CD4-positive, alpha-beta T cell treated with Interleukin-2 at 100 ng/mL for 4 hours (primary cell): ENCODE measurements at places on chromosomes 3 and 15.

GRCh38 chr15:91186904-91187656 is 87.0 kb downstream of the SV2B start:
- DNase-seq: no peak

GRCh38 chr3:18016366-18016765 is 273.9 kb upstream of the TBC1D5 start:
- DNase-seq: no peak

GRCh38 chr3:37741644-37742043 is 120.0 kb upstream of the CTDSPL start:
- no peak for DNase-seq

DNA sequence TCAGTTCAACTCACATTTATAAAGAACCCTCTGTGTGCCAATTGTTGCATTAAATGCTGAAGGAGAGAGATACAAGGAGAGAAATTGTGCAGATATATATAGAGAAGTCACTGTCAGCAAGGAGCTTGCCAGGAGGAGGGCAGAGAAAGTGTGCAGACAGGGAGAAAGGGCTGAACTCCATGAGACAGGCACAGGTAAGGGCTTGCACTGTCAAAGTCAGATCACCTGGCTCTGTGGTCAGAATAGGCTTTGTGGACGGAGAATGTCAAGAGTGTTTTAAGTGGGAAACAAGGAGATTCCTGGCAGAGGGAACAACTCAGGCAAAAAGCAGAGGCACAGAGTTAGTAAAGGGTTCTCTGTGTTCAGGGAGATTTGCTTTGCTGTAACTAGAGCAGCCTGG is 303.0 kb upstream of the TPRG1 start:
- DNase-seq: no peak

DNA sequence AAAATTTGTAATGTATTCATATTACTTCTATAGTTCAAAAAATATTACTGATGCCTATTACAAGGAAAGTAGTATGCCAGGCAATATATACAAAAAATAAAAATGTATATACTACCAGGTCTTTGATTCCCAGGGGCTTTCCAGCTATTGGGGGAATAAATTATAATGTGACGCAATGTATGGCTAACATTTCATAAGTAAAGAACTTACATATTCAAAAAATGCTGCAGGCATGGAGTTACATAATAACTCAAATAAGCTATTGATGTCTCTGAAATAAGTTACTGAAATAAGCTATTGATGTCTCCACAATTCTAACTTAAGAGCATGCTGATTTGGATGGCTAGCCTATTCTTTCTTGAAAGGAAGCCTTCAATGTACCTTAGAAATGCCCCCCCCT is 30.2 kb downstream of the MCCC1 start:
- DNase-seq: no peak

- DNase-seq: no peak
Observed at GRCh38 chr15:71182522-71182921, 67.3 kb downstream of the THSD4 start.

GRCh38 chr3:133891662-133892378 is 3.9 kb downstream of the RAB6B start:
- no peak for DNase-seq

- DNase-seq: no peak
Observed at GRCh38 chr3:105948101-105948500, 79.3 kb upstream of the CBLB start.

DNA sequence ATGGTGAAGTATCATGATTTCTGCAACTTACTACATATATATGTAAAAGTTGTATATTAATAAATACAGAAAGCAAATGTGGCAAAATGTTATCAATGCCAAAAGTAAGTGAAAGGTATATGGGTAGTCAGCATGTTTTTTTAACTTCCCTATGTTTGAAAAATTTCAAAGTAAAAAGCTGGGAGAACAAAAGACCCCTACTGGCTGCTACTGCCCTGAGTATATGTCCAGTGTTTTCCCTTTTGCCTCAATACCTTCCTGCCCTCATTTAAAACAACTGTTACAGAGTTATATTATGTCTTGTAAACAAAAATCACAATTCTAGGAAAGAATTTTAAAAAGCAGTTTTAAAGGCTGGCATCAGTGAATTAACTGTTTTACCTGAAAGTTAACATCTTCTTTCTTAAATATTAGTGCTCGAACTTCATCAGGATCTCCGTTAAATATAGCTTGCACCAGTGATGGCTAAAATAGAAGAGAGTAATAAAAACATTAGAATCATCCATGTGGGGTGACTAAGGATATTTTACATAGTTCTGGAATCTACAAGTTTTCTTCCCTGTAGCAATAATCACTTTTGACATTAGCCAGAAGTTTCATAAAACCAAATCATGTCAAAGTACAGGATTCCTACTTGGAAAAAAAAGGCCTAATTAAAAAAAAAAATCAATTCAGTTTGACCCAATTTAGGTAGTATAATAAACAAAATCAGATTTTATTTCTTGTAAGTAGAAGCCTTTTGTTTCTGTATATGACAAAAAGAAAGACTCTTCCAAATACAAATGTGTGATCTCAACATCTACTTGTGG is 2.7 kb downstream of the ANKRD28 start:
- no peak for DNase-seq

DNA sequence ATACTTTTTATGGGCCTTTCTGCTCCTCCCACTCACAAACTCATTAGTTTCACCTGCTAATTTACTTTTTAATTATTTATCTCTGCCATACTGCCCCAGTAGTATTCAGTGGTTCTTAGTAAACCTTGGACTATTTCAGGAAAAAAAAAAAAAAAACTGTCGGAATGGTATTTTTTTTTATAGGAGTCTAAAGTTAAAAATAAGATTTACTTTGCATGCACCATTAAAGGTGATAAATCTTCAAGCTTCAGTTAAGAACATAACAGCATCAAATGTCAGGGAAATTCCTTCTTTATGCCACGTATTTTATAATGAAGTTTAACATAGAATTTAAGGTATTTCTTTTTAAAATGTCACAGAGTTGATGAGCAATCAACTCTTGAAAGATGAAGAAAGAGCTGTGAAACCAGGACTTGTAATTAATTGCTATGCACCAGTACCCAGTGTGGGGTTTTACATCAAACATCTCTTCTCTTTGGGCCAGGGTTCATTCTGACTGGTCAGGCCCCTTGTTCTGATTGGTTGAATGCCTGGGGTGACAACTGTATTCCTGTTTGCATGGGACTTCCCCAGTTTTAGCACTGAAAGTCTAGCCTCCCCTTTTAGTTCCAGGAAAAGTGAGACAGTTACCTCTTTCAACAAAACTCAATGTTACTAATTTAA is 40.3 kb upstream of the PTPRG start:
- no peak for DNase-seq

- no peak for DNase-seq
Observed at GRCh38 chr3:264394-265156, 68.0 kb downstream of the CHL1 start.

- DNase-seq: no peak
Observed at GRCh38 chr15:48719668-48720067, 74.2 kb upstream of the FBN1 start.

GRCh38 chr15:66356077-66356358 is 467 bp downstream of the TIPIN start:
- DNase-seq: no peak

DNA sequence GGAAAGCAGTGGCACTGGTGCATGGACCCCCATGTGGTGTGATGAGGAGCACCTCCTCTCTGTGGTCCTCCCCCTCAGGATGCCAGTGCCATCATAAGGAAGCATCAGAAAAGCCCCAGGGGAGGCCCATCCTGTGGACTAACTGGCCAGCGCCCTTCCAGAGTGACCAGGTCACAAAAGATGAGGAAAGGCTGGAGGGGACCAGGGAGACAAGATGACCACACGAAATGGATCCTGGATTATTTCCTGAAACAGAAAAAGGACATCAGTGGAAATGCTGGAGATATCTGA is 56.4 kb downstream of the TPRA1 start:
- no peak for DNase-seq

DNA sequence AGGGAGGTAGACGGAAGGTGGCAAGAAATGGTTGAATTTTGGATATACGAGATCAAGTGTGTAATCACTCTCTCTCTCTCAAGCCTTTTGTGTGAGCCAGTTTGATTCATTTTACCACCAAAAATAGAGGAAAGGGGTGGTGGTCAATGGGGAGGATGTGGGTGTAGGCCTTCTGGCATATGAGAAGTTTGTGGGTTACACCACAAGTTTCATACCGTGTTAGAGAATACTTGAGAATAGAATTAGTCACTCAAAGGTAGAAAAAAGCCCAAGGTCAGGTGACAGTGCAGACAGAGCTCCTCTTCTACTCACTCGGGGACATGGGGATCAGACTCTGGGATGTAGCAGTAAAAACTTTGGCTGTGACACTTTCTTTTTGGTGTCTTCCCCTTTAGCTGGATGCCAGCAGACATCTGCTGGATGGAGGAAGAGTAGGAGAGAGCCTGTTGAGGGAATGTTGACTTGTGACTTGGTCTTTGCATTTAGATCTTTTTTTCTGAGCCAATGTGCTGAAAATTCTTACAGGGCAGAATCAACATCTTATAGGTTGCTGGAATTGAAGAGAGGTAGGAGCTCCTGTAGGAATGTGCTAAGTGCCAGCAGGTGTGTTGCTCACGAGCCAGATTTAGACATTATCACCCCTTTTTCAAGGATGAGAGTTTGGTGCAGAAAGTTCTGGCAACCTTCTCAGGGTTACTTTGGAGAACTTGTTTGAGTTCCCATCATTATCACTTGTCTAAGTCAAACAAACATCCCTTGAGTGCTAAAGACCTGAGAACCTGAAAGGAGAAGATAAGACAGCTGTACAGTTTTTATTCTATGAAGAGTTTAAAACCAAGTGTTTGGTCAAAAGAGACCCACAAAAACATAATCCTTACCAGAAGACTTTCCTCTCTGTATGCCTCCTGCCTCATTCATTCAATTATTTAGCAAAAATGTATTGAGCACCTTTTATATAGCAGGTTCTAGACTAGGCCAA is 43.9 kb upstream of the RYK start:
- DNase-seq: peak; percentile 71

- DNase-seq: no peak
Observed at GRCh38 chr3:124413989-124414598, 316.2 kb upstream of the UMPS start.

DNA sequence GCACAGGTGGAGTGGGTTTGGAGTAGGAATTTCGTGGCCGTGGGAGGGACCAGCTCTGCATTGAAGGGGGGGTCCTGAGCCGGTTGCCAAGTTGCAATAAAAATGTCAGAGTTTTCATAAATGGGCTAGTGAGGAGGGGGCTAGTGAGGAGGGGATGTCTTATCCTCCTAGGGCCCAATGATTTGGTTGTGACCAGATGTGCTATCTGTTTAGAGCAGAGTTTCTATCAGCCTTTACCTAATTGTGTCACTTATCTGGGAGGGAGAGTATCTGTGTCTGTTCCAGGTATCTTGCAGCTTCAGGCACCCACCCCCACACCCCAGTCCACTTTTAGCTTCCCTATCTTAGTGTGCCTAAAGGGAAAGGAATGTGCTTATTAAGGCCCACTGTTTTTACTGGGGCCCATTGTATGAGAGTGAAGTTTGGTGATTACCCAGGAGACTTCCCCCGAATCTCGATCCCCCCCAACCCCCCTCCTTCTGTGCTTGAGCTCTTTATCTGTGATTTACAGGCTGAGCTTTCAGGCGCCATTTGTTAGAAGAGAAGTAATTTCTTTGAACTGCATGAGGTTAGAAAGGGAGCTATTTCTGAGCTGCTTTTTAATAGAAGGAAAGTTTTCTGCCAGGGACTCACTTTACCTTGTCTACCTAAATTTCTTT is 42.6 kb downstream of the PPCDC start:
- no peak for DNase-seq

DNA sequence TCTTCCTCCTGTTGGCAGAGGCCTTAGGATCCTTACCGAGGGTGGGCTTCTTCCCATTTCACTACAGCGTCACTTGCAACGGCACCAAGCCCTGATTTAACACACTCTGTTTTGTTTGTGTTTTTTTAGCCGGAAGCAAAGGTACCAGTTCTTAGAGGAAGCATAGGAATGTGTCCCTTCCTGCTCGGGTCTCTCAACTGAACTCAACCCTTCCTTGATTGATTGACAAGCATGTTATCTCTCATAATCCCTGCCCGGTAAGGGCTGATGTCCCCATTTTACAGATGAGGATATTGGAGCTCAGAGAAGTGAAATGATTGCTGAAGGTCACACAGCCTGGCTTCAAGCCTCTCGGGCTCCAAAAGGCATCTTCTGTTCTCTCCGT is 26.6 kb upstream of the MAGEF1 start:
- no peak for DNase-seq
